ENCODE measurements at places on chromosomes 3 and 15.

- DNase-seq: no peak
Measured at GRCh38 chr15:59437142-59437816, 707 bp upstream of the FAM81A start.

- DNase-seq: no peak
Measured at GRCh38 chr3:142501004-142501926, 53.4 kb upstream of the XRN1 start.

DNA sequence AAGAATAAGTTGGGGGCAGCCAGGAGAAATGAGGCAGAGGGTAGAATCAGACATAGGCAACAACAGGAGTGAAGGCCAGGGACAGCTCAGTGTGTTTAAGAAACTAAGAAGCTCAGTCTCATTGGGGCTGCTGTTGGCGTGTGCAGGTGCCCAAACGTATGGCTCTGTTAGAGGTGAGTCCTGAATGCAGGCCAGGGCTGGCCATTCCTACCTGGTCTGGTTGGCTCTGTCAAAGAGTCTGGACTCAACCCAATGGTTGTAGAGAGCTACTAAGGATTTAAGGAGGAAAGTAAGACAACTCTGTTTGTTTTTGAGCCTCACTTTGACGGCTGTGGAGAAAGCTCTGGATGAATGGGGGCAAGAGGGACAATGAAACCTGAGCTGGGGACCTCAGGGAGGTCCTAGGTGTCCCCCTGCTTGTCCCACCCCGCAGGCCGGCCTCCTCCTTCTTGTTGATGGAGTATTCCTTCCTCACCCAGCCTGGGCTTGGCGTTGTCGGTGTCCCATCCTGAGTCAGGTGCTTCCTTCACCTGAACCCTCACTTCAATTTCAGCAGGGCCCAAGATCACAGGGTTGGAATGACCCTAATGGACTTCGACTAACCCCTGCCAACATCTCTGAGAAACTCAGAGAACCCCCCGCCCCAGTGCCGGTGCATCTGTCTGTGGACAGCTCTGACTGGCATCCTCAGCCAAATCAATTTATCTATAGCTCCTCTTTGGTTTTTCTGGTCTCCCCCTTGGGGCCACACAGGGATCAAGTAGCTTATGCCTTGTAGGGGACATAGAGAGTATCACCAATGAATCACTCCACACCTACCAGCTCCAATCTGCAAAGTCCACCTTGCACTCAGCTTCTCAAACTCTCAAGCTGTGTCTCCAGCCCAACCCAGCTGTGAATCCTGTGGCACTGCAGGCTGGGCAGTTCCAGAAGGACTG, 8.3 kb downstream of the ITGA11 start:
- DNase-seq: no peak

GRCh38 chr3:172892158-172892557, 141.6 kb downstream of the ECT2 start:
- no peak for DNase-seq

DNA sequence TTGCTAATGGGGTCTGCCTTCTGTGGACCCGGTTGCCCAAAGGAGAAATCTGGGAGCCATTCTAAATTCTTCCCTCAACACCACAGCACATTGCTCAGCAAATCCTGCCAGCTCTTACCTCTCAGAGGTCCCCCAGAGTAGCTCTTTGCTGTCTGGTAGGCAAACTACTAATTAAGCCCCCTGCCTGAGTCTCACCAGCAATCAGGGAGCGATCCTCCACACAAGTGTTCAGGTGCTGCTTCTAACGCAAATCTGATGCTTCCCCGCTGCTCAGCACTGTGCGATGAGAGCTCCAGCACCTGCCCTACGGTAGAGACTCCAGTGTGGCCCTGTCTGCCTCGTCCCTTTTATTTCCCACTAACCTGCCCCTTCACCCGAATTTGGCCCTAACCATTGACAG, 60.5 kb downstream of the HCN4 start:
- DNase-seq: no peak

DNA sequence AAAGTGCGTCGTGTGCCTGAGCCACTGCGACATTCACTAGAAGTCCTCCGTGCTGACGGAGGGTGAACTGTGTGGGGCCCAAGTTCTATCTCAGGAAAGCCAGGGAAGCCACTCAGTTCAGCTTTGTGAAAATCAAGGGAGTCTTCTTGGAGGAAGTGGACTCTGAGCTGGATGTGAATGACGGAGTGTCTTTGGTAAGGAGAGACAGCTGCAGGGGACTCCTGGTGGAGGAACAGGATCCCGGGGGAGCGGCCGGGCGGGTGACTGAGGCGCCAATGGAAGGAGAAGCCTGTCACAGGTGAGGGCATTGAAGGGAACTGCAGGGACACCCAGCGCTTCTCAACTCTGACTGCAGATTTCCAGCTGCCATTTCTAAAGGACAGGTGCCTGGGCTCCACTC, 75.6 kb downstream of the APBA2 start:
- DNase-seq: no peak

DNA sequence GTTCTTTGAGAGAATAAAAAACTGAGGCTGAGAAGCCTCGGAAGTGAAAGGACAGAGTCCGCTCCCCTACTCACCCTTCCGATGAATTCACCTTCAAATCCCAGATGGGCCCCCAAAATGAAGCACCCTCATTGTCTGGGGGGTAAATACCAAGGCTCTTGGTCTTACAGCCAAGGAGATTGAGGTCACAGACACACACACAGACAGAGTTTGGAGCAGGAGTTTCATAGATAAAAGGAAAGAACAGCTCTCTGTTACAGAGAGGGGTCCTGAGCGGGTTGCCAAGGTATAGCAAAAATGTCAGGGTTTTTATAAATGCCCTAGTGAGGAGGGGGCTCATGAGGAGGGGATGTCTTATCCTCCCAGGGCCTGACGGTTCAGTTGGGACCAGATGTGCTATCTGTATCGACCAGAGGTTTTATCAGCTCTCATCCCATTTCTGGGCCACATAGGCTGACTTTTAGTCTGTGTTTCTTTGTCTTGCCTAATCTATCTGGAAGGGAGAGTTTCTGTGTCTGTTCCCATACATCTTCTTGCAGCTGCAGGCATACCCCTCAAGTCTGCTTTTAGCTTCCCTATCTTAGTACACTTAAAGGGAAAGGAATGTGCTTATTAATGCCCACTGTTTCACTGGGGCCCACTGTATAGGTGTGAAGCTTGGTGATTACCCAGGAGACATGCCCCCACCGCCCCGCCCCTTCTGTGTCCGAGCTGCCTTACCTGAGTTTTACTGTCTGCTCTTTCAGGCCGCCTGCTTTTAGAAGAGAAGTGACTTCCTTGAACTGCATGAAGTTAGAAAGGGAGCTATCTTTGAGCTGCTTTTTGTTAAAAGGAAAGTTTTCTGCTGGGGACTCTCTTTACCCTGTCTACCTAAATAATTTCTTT, 66.8 kb upstream of the ATP11B start:
- no peak for DNase-seq

DNA sequence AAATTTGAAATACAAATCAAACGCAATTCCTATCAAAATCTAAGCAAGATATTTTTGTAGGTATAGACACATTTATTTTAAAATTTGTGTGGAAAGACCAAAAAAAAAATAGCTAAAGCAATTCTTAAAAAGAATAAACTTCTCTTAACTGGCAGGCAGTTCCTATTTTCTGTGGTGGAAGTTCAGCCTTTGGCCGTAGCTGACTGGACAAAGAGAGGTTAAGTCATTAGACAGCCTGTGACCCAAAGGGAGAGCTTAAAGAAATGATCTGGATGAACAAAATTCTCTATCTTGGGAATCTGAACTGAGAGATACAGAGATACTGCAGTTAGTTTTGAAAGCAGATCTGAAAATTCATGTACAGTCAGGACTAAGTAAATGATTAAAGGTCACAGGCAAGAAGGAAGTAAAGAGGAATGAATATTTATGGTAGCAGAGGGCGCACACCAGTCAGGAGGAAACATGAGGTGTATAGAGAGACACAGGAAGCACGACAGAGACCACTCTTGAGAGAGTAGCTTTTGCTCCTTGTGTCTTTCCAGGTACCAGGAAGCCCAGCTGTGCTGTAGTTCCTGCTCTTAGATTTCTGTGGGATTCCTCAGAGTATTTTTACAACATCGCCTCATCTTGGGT, 57.5 kb downstream of the TPRG1 start:
- no peak for DNase-seq

DNA sequence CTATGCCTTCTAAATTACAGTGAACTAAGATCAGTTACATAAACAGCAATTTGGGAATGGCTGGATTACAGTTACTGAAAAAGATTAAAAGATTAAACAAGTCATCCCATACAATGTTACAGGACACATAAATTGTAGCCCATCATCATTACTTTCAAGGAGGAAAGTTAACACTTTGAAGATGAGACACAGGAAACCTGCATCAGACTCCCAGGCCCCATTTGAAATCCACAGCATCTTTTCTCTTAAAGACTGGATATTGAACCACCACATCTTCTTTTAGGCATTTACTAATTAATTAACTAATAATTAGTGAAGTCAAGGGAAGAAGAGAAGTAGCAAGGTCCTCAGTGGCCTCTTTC, 170.2 kb downstream of the PLCL2 start:
- no peak for DNase-seq

DNA sequence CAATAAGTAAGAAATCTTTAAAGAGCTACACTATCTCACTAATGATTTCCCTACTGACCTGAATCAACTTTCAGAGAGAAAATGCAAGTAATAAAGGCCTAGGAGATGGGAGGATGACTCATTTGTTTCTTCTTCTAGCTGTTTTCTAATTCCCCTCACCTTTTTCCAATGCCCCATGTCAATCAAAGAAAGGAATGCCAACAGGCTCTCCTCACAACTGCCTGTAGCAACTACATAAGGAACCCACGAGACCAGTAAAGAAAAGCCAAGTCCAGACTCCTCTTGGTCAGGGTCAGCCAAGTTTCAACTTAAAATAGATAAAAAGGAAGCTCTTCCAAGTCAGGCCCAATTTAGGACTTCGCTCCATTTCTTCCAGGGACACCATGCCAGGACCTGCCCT, 201.9 kb downstream of the TNIK start:
- DNase-seq: no peak

DNA sequence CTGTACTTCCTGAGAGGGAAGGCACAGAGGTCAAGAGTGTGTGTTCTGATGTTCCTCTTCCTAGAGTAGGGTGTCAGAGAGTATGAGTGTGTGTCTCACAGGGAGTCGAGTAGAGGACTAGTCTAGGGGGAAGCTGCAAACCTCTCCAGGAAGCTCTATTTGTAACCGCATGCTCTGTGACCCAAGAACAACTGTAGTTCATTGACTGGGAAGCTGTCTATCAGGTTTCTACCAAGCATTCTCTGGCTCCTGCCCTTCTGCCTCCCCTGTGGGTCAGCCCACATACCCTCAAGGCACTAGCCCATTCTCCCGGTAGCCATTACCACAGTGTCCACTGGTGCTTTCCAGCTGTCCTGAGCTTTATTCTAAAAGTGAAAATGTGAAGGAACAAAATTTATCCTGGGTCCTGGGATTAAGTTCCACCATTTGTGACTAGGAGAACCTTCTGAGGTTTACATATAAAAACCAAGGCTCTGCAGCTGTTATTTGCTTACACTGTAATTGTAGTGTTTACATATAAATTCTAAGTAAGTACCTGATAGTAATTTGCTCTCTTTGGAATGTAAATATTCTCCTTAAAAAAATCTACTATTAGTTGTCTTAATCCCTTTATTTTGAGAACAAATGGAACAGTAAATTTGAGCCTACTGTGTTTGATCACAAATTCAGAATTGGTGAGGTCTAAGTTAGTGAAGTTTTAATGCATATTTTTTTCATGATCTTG, 40.7 kb downstream of the MYRIP start:
- no peak for DNase-seq

- DNase-seq: no peak
Measured at GRCh38 chr3:66010739-66011655, 27.7 kb downstream of the MAGI1 start.

DNA sequence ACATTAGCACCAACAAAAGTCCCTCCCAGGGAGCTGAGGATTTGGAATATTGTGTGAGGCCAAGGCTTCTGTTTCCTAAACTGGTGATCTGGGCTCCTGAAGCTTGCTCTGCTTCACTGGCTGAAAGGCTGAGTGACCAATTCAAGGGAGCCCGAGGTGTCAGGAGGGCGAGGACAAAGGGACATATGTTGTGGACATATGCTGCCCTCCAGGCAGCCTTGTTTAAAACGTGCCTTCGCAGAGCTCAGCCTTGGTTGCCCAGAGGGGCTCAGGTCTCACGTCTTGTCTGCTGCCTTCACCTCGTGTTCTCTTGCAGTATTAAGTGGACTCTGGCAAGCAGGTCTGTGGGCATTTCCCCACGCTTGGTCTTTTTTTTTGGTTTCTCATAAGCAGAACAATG, 7.0 kb downstream of the SLCO3A1 start:
- DNase-seq: no peak

DNA sequence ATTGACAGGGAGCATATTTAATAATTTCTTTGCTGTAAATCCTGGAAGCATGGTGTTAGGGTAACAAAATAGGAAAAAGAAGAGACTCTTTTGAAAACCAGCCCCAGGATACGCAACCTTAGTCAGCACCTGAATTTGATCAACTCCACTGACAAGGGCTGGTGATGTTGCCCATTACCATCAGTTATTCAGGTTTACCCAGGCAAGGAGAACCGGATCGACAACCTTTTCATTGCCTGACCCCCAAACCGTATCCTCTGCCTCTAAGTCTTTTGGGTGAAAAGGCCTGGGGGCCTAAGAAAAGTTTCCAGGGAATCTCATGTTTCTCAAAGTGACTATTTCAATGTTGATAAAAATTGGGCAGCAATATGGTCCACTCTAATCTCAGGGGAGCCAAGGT, 313.3 kb downstream of the KBTBD8 start:
- no peak for DNase-seq

DNA sequence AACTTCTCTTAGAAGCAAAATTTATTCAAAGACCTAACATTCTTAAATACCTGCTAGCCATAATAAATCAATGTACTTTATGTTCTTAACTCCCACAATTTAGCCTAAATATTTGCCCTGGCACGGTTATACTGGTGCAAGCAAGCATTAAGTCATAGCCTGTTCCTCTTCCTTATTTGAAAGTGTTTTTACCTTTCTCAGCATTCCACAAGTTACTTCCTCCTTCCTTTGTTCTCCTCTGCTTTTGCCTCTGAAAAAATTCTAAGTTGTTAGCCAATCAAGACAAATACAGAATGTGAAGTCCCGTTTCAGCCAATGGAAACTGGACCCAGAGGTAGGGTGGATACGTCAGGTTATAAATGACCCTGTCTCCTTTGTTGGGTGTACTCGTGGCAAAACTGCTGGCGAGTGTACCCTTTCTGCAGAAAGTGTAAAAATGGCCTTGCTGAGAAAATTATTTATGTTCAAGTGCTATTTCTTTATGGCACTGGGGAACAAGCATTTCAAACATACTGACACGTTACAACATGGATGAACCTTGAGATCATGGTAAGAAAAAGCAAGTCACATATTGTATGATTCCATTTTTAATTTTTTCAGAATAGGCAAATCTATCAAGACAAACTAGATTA, 3.1 kb upstream of the TATDN2 start:
- no peak for DNase-seq

DNA sequence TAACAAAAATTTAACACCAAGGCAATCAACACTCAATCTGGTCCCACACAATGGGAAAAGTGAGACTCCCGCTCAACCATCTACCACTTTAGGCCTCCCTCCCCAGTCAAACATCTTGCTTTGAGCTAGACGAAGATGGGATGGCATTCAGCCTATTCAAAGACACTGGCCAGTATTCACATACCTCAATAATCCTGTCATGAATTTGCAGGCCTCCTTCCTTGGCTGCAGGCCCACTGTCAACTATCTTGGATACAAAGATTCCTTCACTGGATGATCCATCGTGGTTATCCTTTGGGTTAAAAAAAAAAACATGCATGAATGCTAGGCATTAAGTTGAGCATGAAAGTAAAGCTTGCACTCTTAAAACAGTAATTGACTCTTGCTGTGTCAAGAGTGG, 22.6 kb downstream of the PDZRN3 start:
- DNase-seq: no peak

GRCh38 chr3:139317660-139318430, 26.0 kb upstream of the MRPS22 start:
- no peak for DNase-seq
